ENCODE measurements at places on chromosomes 5 and 9.

DNA sequence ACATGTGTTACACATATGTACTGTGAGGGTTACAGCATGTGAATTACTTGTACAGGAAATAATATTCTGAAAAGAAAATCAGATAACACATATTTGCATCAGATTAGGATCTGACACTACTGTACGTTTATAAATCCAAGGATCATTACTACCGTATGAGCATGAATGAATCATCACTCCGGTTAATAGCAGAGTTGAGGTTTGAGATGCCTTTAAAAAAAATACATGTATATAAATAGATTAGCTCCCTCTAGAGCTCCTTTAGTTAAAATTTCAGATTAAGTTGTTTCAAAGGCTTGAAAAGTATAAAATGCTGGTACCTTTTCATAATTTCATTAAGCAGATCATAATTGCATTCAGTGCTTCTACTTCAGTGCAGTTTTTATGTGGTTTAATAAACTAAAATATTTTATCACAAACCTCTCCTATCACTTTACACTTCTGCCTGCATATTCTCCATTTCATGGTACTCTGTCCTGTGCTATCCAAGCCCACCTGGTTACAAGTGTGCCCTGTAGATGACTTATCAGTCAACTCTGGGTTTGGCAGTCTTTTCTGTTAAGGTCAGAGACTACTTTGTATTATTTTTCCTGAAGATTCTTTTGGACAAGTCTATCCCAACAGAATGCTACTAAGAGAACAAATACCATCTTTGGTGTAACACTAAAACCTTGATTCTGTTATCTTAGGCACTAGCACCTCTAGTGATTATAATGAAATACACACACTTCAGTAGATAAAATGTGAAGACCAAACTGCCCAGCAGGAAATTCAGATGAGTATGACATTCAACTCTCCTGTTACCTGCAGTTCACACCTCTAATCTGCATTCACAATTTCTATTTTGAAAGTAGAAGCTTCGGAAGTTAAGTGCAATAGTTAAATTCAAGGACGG, 48.0 kb upstream of the POU5F2 start:
- no peak for DNase-seq

DNA sequence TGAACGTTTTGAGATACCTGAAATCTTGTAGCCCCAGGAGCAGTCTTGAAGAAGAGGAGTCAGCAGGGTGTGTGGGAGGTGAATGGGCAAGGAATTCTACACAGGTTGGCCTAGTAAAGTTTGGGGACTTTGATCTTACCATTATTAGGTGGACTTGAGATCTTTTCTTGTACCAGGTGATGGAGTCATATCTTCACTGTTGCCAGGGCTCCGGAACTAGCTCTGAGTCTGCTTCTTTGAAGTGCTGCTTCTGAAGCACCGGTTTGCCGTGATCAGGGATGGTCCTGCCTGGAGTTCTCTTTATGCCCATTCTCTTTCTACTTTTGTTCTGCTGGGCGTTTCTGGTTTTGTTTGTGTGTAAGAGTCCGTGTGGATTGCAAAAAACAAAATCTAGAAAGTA, 27.4 kb downstream of the RCL1 start:
- no peak for DNase-seq

- no peak for DNase-seq
Measured at GRCh38 chr5:135557076-135557838, 21.5 kb upstream of the NEUROG1 start.

GRCh38 chr9:131667576-131667975, 72.3 kb downstream of the RAPGEF1 start:
- no peak for DNase-seq

DNA sequence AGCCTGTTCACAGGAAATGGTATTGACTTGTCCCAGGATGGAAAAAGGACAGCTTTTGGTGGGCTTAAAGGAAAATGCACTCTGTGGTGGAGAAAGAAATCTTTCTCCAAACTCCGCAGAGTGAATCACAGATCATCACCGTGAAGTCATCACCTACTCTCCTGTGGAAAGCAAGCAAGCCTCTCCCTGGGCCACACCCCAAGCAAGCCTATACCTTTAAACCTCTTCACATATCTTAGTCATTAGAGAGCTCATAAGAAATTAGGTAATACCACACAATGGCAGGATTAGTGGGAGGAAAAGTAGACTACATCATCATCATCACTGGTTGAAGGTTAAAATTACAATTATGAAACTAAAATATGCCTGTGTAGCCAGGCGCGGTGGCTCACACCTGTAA, 23.2 kb downstream of the TLE1 start:
- DNase-seq, result no peak

DNA sequence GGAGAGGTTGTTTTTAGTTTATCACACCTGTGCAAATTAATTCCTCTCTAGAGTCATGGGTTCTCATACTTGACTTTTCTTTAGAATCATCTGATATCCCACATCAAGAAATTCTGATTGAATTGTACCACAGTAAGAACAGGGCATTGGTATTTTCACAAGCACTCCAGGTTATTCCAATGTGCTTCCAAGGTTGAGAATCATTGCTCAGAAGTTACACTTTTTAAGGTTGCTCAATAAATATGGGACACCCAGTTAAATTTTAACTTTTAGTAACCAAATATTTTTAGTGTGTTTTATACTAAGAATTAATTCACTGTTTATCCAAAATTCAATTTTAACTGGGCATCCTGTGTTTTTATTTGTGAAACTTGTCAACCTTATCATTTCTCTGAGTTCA, 2.5 kb upstream of the RNF180 start:
- no peak for DNase-seq

DNA sequence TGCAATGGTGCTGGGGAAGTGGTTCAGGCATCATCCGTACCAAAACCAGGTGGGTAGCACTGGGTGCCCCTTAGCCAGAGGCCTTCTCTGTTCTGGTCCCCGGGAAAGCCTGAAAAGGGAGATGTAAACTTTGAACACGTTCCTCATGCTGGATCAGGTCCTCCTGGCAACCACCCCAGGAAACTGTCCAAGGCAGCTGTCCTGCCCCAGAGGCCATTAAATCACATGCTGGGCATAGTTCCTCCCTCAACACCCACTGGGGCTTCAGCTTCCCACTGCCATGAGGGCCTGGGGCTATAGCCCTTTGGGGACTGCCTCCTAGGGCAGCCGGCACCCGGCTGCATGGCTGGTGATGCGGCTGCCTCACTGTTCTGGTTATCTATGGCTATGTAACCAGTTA, 228.9 kb upstream of the MVB12B start:
- DNase-seq, result no peak

DNA sequence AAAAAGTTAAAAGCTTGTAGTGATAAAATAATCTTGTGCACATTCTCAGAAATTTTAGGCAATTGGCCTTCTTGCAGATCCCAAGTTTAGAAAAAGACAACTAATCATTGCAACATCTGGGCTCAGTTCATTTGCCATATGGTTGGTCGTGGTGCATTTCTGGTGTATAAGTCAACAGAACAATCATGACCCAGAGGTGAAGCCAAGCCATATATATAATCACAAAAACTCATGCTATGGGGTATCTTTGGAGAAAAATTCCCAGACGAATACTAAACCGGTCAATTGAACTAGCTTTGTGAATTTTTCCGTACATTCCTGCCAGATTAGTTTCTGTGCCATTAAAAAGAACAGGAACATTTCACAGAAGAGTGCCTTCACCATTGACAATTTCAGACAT, 50.3 kb downstream of the FYB1 start:
- no peak for DNase-seq

DNA sequence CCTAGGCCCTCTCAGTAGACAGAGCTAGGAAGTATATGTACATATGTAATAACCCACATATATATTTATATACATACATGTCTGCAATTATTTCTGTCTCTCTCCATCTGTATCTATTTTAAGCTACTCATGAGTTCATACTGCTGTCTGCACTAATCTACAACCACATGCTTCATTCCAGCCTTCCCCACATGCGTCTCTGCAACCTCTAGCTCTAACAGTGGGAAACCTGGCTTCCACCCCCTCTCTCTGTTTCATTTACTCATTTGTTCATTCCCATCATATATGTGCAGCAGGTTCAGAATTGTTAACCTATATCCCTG, 23.3 kb downstream of the DCANP1 start:
- no peak for DNase-seq

DNA sequence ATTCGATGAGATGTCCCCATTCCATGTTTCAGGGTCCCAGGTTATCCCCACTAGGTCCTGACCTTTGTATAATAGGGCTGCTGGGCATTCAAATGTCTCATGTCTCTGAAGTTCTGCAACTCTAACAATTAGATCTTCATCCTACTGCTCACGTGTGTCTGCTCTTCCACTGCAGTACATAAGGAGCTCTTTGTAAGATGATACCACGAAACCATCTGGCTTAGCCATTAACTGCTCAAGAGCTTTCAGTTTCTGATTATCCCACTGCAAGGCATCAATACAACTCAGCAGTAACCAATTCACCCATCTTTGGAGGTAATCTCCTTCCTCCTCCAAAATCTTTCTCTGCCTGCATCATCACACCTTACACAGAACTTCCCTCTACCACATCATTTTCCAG, 49.9 kb upstream of the PPP2CA start:
- no peak for DNase-seq

GRCh38 chr5:132228241-132229035, 785 bp upstream of the P4HA2 start:
- DNase-seq, result no peak

DNA sequence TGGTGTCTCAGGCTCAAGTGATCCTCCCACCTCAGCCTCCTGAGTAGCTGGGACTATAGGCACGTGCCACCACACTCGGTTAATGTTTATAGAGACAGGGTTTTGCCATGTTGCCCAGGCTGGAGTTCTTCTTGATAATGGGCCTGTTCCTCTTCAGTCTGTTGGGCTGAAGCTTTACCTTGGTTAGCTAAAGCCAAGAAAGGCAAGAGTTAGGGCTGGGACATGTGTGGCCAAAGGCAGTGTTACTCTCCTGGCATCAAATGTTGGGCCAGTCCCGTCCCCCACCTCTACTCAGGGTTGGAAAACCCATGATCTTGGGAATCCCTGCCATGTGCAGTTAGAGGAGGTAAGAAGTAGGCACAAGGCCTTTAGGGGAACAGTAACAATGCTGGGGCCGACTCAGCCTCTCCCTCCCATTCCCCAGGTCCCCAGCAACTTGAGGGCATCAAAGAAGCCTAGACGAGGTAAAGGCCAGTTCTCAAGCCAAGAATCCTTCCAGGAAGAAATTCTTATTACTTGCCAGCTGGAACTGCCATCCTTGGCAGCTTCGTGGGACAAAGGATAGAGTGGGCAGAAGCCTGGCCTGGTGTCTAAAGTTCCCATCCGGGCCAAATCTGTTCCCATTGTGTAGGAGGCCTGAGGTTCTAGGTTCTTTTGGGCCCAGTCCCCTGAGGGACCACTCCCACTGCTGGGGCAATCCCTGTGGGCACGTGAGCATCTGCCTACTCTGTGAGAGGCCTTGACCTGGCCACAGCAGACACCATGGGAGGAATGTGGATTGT, 4.5 kb downstream of the EGR1 start:
- peak; percentile 75 for DNase-seq

- no peak for DNase-seq
Measured at GRCh38 chr9:118670011-118670953, 699.0 kb downstream of the BRINP1 start.

DNA sequence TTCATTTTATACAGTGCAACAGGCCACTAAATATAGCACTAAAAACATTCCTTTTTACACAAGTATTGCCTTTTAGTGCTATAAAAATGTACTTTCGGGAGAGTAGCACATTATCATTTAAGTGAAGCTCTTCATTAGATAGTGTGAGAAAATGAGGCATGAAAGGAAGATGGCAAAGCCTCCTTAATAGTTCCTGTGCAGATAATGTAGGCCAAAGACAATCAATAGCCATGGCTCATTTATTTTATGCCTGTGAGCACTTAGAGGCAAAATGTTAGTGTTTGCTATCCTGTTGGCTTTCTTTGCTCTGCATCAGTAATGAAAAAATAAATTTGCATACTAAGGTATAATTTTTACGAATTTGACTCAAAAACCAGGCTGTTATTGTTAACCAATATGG, 929.5 kb upstream of the C9orf72 start:
- no peak for DNase-seq

GRCh38 chr5:149261246-149261645, 10.4 kb upstream of the AFAP1L1 start:
- DNase-seq, result no peak

GRCh38 chr5:66621146-66621545, 25.0 kb downstream of the MAST4 start:
- DNase-seq, result no peak

GRCh38 chr9:35798658-35799374, 7.4 kb downstream of the NPR2 start:
- DNase-seq, result no peak

GRCh38 chr5:69462170-69462569, 30.4 kb upstream of the OCLN start:
- no peak for DNase-seq

DNA sequence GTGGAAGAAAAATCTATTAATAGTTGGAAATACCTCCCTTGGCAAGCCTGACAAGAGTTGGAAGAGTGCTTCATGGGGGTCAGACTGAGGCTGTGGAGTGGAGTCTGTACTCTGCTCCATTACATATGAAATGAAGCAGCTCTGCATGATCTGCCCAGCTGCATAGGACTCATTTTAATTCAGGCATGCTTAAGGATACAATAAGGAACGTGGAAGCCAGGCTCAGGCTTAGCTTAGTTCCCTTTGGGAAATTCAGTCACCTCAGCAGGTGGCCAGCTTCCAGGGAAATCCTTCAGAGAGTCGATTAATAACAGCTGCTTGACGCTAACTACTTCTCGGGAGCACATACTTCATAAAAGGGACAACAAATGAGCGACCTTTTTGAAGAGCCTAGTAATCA, 1672.9 kb upstream of the WWC1 start:
- no peak for DNase-seq

DNA sequence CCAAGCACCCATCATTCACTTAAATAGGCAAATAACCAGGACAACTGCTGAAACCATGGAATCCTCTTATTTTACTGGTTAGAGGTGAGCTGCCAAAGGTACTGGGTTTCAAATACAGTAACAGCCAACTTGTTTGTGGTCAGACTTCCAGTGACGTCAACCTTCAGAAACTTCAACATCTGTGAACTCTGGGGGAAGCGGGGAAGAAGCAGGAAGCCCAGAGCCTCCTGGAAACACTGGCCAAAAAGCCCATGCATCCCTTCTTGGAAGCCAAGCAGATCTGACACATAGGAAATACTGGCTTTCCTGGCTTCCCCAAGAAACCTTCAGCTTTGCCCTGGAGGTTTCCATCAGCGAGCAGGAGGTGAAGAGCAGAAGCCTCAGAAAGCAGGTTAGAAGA, 4.9 kb upstream of the FRRS1L start:
- DNase-seq, result no peak

Measured in stimulated activated CD4-positive, alpha-beta T cell treated with anti-CD3 and anti-CD28 coated beads, Interleukin-1b, Interleukin-23, amount 100 ng/mL, for 1 hour (primary cell).